ENCODE measurements at places on chromosomes 13 and 19. TPM values are rescaled to one million over a fixed set of nuclear protein-coding genes. Genes with fewer than 3 reads are reported as not detected.

- H3K27ac ChIP-seq, result no peak overlapping the region
- no peaks in the 10 kb centered on the region for H3K36me3 ChIP-seq
These were observed 481.3 kb upstream of the GPC6 start for GRCh38 chr13:92745258-92745657.

The TNNI3 gene
- total RNA-seq, result 6.0 TPM

DNA sequence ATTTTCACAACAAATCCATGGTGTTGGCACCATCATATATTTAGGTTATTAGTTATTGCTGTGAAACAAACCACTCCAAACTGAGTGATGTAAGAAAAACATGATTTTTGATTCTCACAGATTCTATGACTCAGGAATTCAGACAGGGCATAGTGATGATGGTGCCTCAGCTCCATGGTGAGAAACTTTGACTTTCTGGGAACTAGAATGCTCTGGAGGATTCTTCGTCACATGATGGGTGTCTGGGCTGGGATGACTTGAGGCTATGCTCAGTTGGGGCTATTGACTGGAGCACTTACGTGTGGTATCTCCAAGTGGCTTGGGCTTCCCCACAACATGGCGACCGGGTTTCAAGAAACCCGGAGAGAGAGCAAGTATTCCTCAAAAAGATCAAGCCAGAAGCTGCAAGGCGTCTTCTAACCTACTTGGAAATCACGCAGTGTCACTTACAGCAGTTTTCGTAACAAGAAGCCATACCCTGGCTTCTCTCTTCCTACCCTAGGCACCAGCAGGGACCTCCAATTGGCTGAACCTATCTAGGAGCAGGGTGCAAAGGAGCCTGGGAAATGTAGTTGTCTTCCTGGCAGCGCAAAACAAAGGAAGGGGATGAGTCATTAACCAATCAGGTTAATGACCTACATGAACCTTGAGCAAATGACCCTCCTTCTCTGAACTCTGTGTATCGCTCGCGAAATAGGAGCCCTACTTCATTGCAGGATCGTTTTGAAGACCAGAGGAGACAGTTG, 22.4 kb downstream of the VAV1 start:
- H3K27ac ChIP-seq, result no peak overlapping the region
- no peak for DNase-seq
- H3K4me3 ChIP-seq, result no peak overlapping the region
- H3K27me3 ChIP-seq, result peaks cover 4% of the 10 kb centered on the region
- no peaks in the 10 kb centered on the region for H3K36me3 ChIP-seq

The OR7G1 gene
- not detected for total RNA-seq

GRCh38 chr13:77118134-77118533, 91.2 kb upstream of the FBXL3 start:
- peaks cover 7% of the 10 kb centered on the region for H3K4me1 ChIP-seq
- no peak overlapping the region for H3K4me3 ChIP-seq
- peaks cover 11% of the 10 kb centered on the region for H3K36me3 ChIP-seq
- H3K27ac ChIP-seq, result no peak overlapping the region
- no peak for DNase-seq

DNA sequence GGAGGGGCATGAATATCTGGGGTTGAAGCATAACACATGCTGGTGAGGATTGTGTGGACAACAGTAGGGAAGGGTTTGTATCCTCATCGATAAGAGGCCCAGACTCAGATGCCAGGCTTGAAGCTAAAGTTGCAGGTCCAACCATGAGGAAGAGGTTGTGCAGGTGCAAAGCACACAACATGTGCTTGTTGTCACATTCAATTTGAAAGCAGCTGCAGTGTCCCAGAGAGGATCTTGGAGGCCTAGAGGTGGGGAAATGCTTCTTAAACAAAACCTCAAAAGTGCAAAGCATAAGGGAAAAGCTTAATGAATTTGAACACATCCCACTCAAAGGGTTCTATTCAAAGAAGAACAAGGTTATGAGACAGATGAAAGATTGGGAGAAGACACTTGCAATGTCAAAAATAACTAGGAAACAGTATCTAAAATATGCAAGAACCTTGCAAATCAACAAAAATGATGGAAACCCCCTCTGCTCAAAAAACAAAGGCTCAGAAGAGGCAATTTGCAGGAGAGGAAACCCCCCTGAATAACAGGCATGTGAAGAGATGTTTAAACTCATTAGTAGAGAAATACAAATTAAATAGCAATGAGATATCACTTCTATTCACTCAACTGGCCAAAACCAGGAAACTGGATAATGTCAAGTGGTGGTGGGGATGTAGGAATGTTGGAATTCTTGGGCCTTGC, 187.1 kb downstream of the KATNAL1 start:
- H3K27me3 ChIP-seq, result peaks cover 22% of the 10 kb centered on the region
- DNase-seq, result no peak
- H3K36me3 ChIP-seq, result no peaks in the 10 kb centered on the region
- H3K27ac ChIP-seq, result no peak overlapping the region
- peaks cover 10% of the 10 kb centered on the region for H3K4me1 ChIP-seq

DNA sequence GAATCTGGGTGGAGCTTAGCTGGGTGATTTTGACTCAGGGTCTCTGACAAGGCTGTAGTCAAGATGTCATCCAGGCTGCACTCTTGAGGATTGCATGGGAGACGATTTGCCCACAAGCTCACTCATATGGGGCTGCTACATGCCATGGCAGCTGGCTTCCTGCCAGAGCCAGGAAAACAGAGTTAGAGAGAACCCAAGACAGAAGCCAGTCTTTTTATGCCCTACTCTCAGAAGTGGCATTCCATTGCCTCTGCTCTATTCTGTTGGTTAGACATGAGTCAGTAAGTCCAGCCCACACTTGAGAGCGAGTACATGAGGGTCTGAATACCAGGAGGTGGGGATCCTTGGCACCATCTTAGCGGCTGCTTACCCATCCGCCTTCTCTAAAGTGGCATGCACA, 9.5 kb downstream of the POLR1D start:
- no peak overlapping the region for H3K27ac ChIP-seq
- peaks cover 5% of the 10 kb centered on the region for H3K36me3 ChIP-seq
- no peak overlapping the region for H3K4me3 ChIP-seq
- no peak for DNase-seq
- no peaks in the 10 kb centered on the region for H3K27me3 ChIP-seq

DNA sequence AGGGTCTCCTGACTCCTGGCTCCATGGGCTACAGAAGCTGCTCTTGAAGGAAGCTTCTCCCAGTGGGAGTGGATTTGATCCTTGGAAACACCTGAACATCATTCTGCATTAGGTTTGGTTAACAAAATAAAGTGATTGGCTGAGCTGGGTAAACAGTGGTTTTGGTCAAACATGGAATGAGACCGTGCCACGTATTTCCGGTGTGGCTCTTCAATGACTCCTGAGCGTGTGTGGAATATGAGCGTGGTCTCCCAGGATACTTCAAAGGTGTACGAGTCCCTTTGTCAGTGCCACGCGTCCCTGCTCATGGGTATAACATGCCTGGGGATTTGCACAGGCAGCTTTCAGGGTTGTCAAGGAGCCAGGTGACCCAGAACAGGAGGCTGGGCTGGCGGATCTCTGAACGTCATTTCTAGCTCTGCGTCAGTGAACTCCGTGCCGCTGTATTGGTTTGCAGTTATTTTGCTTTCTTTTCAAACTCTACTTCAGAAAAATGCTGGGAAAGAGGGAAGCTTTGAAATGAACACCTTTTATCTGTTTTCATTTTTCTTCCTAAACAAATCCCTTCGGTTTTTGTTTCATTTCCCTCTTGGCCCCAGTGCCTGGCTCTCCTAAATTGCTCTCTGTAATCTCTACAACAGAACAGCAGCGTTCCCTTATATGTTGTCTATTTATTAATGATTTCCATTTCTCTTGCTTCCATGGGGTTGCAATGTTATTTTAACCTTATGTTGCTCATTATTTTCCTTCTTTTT, 26.3 kb upstream of the GJB6 start:
- H3K4me3 ChIP-seq, result no peak overlapping the region
- H3K27ac ChIP-seq, result no peak overlapping the region
- no peak for DNase-seq

The APOC4 gene
- not detected for total RNA-seq

The LINGO3 gene
- total RNA-seq, result 0.13 TPM

DNA sequence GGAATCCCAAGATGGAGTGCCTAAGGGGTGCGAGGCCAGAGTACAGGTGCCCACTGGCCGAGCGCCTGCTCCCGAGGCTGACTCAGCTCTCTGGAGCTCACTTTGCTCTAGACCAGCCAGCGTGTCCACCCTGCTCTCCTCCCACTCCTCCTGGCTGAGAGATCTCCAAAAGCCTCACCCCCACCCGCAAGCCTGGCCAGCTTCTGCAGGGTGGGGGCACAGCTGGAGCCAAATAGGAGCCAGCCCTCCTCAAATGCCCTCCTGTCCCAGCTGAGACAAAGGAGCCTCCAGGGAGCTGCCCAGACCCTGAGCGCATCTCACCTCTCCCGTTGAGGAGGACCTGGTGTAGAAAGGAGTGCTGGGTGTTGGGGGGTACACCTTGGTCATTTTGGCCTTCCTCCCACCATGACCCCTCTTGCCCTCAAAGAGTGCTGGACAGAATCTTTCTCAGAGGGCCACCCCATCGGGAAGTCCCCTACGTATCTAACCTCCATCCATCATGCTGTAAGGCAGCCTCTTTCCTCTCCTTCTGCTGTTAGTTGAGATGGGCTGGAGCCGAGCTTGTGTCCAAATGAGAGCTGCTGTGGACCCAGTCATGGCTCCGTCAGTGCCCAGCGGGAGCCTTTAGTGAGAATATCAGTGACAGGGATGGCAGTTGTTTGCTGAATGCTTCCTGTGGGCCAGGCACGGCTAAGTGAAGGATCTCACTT, 123.9 kb upstream of the VSTM2B start:
- peaks cover 31% of the 10 kb centered on the region for H3K27me3 ChIP-seq
- DNase-seq, result no peak
- no peak overlapping the region for H3K4me3 ChIP-seq
- H3K36me3 ChIP-seq, result no peaks in the 10 kb centered on the region
- peaks cover 2% of the 10 kb centered on the region for H3K4me1 ChIP-seq
- H3K27ac ChIP-seq, result no peak overlapping the region

The HSPB6 gene
- 0.33 TPM for total RNA-seq

The ATP5F1D gene
- 117 TPM for total RNA-seq

DNA sequence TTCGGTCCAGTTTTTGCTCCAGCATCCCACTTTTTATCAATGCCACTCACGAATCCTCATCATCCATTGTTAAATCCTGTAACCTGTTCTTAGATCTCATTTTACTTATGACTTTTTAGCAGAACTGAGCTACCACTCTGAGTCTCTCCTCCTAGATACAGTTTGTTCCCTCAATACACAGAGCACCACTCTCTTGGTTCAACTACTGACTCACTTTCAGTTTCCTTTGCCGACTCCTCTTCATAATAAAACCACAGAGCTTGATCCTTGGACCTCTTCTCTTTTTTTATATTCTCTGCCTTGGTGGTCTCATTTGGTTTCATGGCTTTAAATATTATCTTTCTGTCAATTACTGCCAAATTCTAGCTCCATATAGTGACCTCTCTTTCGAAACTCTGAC, 150.3 kb downstream of the SLITRK5 start:
- H3K36me3 ChIP-seq, result no peaks in the 10 kb centered on the region
- DNase-seq, result no peak
- no peaks in the 10 kb centered on the region for H3K4me1 ChIP-seq
- no peaks in the 10 kb centered on the region for H3K27me3 ChIP-seq

DNA sequence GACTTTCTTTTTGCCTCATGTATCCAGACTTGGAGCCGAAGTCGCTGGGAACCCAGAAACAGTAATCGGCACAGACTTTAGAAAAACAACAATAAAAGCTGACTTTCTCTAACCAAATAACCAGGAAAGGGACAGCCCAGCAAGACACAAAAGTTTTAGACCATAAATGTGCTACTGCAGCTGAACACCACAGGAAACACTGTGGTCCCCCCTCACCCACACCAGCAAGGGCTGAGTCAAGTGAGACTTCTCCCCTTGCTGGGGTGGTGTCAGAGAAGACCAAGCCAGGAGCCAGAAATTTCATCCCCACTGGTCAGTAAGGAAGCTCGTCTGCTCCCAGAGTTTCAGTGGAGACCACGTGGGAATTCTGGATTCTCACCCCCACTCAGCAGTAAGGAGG, 70.6 kb downstream of the ESD start:
- H3K27me3 ChIP-seq, result no peaks in the 10 kb centered on the region
- H3K4me3 ChIP-seq, result no peak overlapping the region
- H3K27ac ChIP-seq, result no peak overlapping the region
- H3K4me1 ChIP-seq, result no peaks in the 10 kb centered on the region
- DNase-seq, result no peak
- H3K36me3 ChIP-seq, result peaks cover 39% of the 10 kb centered on the region

The ZNF433 gene
- total RNA-seq, result 10.7 TPM

- H3K36me3 ChIP-seq, result no peaks in the 10 kb centered on the region
- no peak for DNase-seq
- H3K27ac ChIP-seq, result no peak overlapping the region
- no peaks in the 10 kb centered on the region for H3K4me1 ChIP-seq
These were observed 121.9 kb downstream of the DLEU7 start for GRCh38 chr13:50721672-50721992.

The PSG1 gene
- total RNA-seq, result not detected

GRCh38 chr13:111385183-111385857, 64.9 kb downstream of the TEX29 start:
- no peak for DNase-seq
- no peaks in the 10 kb centered on the region for H3K4me1 ChIP-seq
- H3K27ac ChIP-seq, result no peak overlapping the region

DNA sequence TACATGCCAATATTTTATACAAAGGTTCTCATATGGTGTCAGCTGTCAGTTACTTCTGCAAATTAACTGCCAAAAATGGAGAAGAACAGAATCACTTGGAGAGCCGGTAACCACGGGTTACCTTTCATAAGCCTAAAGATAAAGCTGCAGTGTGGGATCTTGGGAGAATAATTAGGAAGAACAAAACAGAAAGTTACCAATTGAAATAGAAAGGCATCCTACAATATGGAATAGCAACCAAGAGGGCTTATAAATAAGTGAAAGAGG, 74.2 kb downstream of the TSHZ3 start:
- H3K4me1 ChIP-seq, result peaks cover 3% of the 10 kb centered on the region
- H3K4me3 ChIP-seq, result no peak overlapping the region
- H3K27ac ChIP-seq, result no peak overlapping the region
- H3K36me3 ChIP-seq, result peaks cover 38% of the 10 kb centered on the region
- H3K27me3 ChIP-seq, result no peaks in the 10 kb centered on the region
